ENCODE measurements at places on chromosomes 4 and X.
A peak's percentile ranks its signal among the peaks of the same experiment; 100 is the strongest.

GRCh38 chrX:13741695-13742094 lies 7.1 kb downstream of the OFD1 start:
- DNase-seq, result no peak

DNA sequence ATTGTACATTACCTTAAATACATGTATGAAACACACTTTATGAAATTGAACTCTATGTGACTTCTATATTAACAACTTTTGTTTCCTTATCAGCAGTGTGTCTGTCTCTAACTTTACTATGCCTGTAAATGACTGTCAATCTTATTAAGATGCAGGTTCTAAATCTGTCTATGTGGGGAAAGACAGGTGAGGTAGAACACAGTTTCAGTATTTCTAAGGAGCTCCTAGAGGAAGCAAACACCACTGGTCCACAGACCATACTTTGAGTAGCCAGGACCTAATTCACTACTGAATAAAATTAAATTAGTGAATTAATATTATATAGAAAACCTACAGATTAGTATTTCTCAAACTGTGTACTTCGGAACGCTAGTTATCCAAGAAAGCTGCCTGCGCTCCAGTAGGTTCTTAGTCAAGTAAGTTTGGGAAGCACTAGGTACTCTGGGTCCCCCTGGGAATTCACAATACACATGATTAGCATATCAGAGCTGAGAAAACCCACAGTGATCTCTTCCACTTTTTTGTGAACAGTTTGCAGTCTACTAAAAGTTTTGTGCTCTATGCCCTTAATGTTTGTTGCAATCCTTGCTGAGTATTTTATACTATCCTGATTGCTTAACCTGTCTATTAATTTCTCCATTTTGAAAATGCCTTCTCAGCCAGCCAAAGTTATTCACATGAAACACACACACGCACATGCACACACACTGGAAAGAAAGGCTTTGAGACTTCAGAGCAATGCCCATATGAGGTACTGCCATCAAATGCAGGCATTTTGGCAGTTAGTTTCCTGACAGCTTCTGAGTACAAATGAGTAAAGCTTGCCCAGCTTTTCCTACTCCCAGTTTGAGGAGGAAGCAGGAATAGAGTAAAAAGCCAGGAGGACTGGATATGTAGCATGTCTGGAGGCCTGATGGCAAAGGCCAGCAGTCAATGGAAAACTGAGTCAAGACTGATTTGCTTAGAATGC lies 133.6 kb upstream of the CPEB2 start:
- DNase-seq, result no peak

DNA sequence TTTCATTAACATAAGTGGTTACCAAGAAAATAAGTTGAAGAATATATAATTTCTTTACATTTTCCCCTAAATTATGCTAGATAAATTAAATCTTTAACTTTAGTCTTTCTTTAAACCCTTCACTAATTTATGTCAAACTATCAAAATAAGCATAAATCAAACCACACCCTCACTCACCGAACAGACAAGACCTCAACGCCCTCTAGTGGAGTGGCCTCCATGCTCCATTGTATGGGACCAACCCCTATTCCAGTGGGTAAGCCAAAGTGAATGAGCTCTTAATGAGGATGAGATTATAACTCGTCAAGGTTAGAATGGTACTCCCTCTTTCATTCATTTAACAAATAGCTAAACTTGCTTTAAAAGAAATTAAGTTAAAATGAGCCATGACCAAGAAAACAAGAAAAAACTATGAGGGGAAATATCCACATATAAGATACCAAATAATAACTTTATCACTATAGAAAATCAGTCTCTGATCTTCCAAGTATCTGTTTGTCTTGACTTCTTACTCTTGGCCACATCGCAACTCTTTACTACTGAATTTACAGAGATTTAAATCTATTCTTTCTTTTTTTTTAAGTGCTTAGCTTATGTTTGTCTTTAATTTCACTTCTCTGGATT lies 15.6 kb upstream of the BBS12 start:
- peak; percentile 67 for DNase-seq

DNA sequence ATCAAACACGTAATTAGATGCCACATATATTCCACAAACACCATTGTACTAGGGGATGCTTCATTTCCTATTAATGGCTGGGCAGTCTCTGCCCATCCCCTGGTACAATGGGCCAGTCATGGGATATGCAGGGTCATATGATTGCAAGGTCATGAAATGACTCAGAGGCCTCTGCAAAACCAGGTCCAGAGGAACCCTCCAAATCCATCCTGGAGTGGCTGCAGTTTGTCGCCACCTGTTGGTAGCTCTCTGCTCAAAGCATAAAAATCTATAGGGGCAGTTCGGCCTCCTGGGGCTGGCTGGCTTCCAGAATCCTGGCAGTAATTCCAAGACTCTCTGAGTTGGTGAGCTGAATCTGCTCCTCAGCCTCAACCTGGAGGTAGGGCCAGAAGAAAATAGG lies 22.9 kb upstream of the PUDP start:
- peak; percentile 1 for DNase-seq

- DNase-seq, result no peak
Measured at GRCh38 chr4:111813555-111814140, 331.6 kb upstream of the FAM241A start.

- DNase-seq, result no peak
Measured at GRCh38 chr4:167234316-167234881, at the start of gene SPOCK3. Gene SPOCK3, minus strand, starts transcription at chr4:167234494.

DNA sequence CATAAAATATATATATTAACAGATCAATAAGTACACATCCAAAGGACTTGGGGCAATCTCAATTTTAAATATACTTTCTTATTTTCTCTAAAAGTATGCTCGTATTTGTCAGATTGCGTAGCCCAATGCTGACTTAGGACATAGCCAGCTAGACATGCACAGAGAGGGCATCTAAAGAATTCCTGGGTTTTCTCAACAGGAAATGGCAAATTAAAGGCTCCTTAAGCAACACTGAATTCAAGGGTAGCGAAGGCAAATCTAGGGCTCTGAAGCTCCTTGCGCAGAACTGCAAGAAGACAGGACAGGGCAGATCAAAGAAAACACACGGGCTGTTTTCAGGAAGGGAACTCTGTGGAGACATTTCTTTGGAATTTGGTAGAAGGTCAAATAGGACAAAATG lies 94.6 kb upstream of the FTHL17 start:
- DNase-seq, result no peak

DNA sequence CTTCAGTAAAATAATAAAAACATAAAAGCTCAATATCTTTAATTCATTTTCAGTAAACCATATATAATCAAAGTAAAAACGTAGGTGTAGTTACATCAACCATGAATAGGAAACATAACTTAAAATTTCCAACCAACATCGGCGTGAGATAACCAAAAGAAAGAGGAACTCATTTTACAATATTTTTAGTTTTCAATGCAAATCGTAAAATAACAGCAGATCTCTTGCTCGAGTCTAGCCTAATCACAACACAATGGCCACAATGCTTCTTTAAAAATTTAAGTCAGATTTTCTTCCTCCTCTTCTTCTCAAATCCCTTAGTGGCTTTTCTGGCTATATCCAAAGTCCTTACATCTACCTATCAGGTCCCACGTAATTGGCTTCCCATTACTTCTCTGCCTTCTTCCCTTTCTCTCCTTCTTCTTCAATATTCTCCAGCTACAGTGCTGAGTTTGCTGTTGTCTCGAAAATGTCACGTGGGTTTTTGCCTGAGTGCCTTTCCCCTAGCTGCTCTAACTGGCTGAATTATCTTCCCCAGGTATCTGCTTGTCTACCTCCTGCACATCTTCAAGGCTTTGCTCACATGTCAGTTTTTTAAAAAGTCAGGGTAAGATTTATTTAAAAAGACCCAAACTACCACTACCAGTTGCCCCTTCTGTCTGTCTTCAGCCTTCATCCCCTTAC lies 90.9 kb upstream of the BANK1 start:
- DNase-seq, result no peak

DNA sequence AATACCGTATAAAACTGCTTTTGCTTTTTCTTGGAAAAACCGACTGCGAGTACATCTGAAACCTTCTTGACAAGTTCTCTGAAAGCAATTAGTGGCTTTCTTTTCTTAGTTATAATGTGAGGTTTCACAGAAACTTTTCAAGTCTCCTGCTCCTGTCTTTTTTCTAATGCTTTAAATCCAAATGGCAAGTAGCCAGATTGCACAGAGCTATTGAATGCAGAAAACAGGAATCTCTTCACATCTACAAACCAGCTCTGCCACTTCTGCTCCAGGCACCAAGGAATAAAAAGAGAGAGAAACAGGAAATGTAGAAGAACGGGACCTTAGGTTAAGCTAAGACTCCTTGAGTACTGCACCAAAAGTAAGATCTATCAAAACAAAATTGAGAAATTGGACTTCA lies 267.3 kb upstream of the TET2 start:
- no peak for DNase-seq

GRCh38 chrX:37651921-37652452 lies 33.6 kb upstream of the XK start:
- DNase-seq, result no peak

DNA sequence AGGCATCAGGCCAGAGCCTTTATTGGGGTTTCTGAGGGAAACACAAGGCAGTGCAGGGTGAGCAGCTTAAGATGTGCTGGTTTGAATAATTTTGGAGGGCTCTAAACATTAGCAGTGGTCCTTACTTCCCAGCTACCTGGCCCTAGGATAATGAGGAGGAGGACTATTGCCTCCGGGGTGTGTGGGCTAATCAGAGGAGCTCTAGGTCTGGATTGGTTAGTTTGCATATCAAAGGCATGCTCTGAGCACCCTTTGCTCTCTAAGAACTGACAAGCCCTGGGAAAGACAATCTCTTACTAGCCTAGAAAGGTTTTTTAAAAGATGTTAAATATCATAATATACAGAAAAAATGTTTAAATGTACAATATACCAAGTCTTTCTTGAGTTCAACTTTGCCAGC lies 58.4 kb downstream of the RXFP1 start:
- DNase-seq, result no peak

GRCh38 chr4:147816382-147817254 lies 84.7 kb downstream of the ARHGAP10 start:
- no peak for DNase-seq

DNA sequence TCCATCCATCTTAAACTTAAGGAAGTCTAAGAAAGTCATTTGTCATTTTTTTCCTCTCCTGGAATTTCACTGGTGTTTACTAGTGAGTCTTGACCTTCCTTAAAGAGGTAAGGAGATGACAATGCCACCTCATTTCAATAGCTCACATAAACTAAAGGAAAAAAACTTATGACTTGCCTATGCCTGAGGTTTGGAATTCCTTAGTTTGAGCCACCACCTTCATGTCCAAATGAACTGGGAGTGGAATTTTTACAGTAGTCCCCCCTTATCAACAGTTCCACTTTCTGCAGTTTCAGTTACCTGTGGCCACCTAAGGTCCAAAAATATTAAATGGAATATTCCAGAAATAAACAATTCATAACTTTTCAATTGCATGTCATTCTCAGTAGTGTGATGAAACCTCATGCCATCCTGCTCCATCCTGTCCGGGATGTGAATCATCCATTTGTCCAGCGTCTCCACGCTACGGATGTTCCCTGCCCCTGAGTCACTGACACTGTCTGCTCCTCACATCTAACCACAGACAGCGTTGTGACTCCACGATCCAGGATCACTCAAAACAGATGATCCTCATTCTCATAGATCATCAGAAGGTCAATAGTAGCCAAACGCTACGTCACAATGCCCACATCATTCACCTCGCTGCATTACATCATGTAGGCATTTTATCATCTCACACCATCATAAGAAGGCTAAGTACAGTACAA lies 177.4 kb downstream of the SH3KBP1 start:
- no peak for DNase-seq

- no peak for DNase-seq
Measured at GRCh38 chrX:84046403-84046984, 141.5 kb downstream of the RPS6KA6 start.

GRCh38 chr4:16916719-16917337 lies 18.4 kb upstream of the LDB2 start:
- DNase-seq, result peak; percentile 48

DNA sequence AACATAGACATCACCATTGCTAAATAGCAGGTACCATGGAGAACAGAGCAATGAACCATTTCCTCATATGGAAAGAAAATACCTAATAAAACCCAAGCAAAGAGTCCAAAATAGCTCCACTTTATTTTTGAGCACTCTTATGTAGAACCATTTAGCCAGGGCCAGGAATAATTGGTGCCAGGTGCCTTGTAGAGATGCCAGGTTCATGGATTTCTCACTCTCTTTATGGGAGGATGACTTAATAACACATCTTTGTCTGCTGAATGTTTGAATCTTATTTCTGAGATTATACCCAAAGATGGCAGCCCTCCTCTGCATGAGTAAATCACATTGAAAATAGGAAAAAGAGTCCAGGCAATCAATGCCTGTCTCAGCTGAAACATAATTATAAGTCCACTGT lies 212.3 kb upstream of the SFRP2 start:
- DNase-seq, result no peak

DNA sequence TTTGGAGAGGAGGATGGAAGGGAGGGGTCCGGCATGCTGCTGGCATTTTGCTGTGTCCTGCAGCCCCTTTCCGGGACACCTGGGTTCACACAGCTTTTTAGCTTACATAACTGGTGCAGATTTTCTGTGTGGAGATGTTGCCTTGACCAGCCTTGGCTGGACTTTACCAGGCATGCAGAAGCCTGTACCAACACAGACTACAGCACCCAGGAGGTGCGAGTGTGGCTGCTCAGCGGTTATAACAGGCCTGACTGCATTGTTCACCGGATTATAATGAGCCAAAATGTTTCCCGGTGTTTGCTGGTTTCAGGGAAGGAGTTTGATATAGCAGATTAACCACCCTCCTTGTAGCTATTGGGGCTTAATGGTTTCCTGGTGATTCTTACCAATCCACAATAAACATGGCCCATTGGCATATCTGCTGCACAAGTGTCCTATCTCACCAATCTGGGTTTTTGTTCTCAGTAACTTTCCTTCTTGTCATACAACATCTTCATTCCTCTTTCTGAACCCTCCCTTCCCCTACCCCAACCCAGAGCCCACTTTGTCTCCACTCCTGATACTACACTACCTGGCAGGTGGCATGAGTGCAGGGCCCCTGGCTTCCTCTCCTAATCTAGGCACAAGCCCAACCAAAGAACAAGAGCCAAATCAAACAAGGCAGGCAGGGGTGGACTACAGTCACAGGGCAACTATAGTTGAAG lies 3.9 kb downstream of the RPL10 start:
- DNase-seq, result no peak

DNA sequence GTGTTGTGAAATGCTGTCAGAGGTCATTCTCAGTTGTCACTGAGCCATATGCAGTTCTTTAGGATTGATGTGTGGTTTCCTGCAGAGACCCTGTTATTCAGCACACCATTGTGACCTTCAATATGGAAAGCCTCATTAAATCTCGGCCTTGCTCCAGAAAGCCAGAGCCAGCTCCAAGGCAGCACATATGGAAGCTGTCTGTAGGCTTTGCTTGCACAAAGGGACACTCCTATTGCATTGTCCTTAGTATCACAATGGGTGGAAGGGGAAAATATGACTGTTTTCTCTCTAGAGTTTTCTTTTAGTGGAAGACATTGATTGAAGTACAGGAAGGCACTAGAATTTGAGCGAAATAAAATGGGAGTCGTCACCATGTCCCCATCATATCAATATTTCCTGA lies 179.0 kb downstream of the CEP135 start:
- DNase-seq, result no peak

GRCh38 chr4:178838776-178839175 lies 1396.5 kb upstream of the AGA start:
- no peak for DNase-seq

- no peak for DNase-seq
Measured at GRCh38 chrX:24167719-24168472, 18.4 kb downstream of the ZFX start.

GRCh38 chrX:84219551-84219950 lies 31.6 kb upstream of the RPS6KA6 start:
- no peak for DNase-seq

- DNase-seq, result no peak
Measured at GRCh38 chrX:77442728-77443127, 4.5 kb upstream of the FGF16 start.

All from activated T-cell treated with anti-CD3 and anti-CD28 coated beads for 1 hour (primary cell).